NCI-H526 (cell line): ENCODE measurements at places on chromosomes 16 and 17.

DNA sequence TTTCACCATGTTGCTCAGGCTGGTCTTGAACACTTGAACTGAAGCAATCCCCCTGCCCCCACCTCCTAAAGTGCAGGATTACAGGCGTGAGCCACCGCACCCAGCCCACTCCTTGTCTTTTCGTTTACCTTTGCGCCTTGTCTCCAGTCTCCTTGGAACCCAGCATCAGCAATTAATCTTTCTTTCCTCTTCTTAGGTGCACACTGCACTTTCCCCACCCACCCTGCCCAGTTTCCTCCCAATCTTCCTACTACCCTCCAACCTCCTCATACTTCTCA lies 1.5 kb upstream of the CLDN7 start:
- no peak for DNase-seq

- DNase-seq: no peak
Measured at GRCh38 chr17:15928286-15928785, 16.6 kb upstream of the ADORA2B start.

GRCh38 chr17:2798678-2799077 lies 2.4 kb downstream of the RAP1GAP2 start:
- DNase-seq: no peak

DNA sequence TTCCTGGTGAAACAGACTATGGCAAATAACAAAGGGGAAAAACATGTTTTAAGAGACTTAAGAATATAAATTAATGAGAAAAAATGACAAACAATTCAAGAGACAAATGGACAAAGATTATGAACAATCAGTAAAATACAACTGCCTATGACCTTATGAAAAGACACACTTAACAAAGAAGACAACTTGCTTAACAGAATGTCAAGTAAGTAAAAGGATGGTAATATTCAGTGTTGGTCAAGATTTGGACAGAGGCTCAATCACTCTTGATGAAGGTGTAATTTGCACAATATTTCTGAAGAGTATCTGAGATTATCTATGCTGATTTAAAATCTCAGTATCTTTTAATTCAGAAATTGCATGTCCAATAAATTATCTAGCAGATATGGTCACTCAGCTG lies 34.4 kb downstream of the CREBBP start:
- no peak for DNase-seq

- DNase-seq: peak; percentile 28
Measured at GRCh38 chr16:57167953-57168352, 17.9 kb downstream of the PSME3IP1 start.

DNA sequence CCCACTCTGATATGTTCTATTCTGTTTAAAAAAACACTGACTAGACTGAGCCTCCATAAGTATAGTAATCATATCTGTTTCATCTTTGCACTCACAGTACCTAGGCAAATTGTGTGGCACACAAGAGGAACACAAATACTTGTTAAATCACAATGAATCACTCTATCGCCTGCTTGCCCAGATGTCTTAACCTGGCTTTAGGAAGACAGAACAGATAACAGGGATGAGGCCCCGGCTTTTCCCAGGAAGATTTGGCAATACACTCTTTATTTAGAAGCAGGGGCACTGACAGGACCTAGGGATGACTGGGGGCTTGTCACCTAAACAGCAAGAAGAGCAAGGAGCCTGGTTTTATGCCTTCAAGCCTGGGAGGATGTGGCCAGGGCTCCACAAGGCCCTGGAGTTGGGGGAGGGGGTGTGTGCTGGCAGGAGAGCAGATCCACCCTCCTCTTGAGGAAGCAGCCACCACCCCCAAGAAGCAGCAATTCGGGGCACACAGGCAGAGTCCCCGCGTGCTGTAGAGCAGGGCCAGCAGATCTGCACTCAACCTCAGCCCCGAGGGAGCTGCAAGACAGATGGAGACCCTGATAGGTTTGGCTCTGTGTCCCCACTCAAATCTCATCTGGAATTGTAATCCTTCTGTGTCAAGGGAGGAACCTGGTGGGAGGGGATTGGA lies 41.0 kb upstream of the KSR1 start:
- no peak for DNase-seq

DNA sequence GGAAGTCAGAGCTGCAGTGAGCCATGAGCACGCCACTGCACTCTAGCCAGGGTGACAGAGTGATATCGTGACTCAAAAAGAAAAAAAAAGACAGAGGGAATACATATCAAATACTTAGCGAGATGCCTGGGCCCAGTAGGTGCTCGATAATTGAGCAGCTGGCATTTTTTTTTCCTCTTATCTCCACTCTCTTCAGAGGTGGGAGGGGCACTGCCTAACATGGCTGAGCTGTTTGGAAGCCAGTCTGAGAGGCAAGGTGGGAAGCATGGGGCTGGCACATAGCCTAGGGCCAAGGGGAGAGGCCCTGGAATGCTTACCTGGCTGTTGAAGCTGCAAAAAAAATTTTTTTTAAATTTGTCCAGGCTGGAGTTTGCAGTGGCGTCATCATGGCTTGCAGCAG lies 38.4 kb downstream of the HIC1 start:
- DNase-seq: no peak

- no peak for DNase-seq
Measured at GRCh38 chr16:67538666-67539101, 10.1 kb downstream of the RIPOR1 start.

DNA sequence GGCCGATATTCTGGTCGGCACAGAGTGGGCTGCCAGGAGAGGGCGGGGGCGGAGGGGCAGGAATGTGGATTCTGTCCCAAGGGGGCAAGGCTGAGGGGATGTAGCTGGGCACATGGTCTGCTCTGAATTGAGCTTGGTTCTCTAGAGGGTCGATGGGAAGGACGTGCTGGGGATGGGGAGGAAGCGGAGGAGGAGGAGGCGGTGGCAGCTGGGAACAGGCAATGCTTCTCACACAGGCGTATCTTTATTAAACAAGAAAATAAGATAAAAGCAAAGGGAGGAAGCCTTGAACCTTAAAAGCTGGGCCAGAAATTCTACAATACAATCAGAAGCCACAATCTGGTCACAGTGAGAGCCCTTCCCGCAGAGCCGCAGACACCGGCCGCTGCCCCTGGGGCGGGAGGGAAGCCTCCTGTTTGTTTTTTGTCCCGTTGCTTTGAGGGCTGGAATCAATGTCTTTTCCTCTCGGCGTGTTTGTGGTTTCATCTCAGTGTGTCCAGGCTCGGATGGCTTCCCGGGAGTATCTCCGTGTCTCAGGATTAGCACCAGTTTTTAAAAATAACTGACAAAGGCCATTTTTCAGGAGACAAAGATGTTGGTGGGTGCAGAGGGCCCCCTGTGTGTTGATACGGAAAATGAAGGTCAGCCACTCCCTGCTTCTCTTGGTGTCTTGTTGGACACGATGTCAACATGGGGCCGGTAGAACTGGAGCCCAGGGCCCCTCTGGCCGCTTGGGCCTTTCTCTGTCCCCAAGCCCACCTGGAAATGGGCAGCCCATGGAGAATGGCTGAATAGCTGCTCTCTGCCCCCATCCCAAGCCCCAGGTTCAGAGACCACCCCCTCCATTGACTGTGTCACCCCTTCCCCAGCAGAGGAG lies 12.3 kb upstream of the SLC7A5 start:
- DNase-seq: no peak

DNA sequence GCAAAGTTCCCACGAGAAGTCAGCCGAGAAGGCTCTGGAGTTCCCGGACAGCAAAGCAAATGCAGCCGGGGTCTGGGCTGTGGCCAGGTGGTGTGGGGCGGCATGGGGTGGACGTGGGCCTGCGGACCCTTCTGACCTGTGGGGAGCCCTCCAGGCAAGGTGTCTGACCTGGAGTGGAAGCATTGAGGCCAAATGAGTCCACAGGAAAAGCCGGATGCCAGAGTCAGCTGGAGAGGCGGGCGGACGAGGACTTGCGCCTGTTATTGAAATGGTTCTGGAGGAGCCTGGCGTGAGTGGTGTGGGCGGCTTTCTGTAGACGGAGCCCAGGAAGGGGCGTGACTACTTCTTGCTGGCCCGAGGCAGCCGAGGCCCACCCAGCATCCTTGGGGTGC lies 50.5 kb upstream of the ZNF750 start:
- no peak for DNase-seq

DNA sequence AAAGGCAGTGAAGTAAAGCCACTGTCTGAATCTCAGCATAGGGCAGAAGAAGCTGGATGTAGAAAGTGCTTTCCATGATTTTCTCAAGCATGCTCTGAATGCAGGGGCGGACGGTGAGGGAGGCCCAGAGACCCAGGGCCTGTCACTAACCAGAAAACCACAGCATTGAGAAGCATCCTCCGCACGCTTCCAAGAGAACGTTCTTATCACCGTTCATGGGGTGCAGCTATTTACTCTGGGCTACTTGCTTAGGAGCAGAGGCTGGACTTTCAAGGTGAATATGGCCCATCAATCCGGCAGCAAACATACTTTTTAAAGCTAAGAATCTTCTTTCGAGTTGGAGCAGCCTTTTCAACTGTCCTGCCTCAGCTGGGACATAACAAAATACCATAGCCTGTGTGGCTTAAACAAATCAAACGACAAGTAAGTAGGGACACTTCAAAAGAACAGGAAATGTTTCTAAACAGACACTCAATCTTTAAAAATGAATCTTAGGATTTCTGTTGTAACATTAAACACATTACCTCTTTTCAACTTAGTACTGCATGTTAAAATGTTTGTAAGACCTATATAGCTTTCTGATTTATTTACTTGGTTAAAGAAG lies 46.5 kb upstream of the CDRT4 start:
- no peak for DNase-seq

DNA sequence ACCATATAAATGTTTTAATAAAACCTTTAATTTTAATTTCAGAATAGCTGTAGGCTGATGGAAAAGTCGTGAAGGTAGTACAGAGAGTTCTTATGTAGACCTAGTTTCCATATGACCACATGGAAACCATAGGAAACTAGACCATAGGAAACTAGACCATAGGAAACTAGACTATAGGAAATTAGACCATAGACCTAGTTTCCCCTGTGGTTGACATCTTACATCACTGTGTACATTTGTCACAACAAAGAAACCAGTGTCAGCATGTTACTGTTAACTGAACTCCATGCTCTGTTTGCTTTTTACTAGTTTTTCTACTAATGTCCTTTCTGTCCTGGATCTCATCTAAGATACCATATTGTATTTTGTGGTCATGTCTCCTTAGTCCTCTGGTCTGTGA lies 14.6 kb downstream of the NUDT7 start:
- DNase-seq: no peak

DNA sequence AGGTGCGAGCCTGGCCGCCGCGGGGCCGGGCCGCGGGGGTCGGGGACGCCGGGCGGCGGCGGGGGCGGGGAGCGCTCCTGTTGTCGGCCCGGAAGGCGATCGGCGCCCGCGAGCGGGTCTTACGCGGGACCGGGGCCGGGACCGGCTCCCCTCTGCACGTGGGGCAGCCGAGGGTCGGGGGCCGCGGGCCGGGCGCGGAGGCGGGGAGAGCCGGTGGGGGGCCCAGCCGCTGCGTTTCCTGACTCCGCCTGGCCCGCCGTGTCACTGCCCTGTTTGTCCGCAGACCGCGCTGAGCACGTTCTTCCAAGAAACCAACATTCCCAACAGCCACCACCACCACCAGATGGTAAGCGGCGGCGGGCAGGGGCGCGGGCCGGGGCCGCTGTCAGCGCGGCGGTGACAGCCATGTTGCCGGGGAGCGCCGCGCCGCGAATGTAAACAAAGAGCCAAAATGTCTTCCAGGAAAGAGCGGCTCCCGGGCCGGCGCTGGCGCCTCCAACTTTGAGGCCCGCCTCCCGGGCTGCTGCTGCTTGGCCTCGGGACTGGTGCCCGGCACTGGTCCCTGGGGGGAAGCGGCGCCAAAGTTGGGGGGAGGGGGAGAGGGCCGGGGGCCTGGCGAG lies 586 bp downstream of the UBALD2 start:
- DNase-seq: peak; percentile 72

DNA sequence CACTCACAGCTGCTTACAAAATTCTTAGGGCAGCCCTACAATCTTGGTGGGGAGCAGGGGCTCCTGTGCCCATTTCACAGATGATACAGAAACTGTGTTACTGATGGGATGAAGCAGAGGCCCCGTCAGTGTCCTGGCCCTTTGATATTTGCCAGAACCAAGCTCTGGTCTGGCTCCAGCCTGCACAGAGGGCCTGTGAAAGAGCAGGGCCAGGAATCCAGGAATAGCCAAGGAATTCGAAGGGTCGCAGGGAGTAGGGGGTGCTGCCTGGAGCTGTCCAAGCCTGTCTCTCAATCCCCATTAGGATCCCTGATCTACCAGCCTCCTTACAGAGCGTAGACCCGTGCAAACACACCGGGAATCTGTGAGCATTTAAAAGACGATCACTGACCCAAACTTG lies 86.3 kb upstream of the RCVRN start:
- no peak for DNase-seq

DNA sequence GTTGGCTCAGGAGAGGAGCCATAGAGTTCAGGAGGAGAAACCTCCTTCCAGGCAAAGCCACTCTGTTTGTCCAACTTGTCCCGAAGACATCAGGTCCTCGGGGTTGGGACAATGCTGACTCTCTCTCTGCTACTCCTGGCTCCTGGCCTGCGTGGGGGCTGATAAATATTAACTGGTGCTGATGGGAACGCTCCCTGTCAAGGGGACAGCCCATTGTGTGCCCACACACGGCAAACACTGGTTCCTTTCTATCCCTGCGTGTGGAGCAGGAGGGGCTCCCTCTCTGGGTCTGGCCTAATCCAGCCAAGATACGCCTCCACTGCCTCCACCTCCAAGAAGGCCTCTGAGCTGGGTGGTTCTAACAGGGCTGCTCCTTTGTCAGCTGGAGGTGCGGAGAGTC lies 4.4 kb downstream of the KIF19 start:
- no peak for DNase-seq

DNA sequence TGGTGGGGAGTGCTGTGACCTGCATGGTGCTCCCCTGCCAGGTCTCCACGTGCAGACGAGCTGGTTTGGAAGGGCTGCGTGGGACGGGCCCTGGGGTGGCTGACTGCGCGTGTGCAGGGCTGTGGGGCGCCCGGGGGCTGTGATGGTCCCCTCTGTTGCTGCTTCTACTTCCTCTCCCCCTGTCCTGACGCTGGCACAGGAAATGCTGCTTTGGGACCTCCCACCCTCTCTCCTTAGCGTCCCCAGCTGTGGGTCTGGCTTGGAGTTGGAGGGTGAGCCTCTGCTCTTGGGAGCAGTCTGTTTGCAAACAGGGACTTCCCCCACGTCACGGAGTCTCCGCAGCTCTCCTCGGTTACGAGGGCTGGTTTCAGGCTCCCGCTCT lies 35.2 kb downstream of the TSC2 start:
- no peak for DNase-seq

- DNase-seq: no peak
Measured at GRCh38 chr16:70611224-70611598, 35.1 kb upstream of the IL34 start.

- no peak for DNase-seq
Measured at GRCh38 chr16:85062845-85063244, 35.2 kb downstream of the KIAA0513 start.

GRCh38 chr16:50737420-50737959 lies 4.4 kb upstream of the CYLD start:
- DNase-seq: no peak

DNA sequence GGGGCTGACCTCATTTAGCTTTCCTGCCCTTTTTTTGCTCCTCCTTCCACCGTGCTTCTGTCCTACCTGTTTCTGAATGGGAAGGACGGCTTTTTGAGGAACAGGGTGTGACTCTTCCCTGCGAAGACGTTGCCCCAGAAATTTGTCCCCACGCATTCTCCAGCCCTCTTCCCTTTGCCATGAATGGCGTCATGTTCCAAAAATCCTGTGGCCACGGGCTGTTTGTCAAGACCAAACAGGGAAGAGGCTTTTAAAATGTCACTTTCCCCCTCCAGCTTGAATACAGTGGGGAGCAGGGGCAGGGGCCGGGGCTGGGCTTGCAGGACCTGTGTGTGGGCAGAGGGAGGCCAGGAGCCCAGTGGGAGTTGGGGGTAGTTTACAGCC lies 13.9 kb downstream of the MPRIP start:
- DNase-seq: no peak
